ENCODE measurements at places on chromosomes 2 and 18.

GRCh38 chr18:58049000-58049688 is 5.1 kb downstream of the NEDD4L start:
- DNase-seq: no peak

GRCh38 chr2:28593160-28593755 is 97.4 kb downstream of the PLB1 start:
- no peak for DNase-seq

GRCh38 chr2:186503827-186504606 is 18.0 kb downstream of the ZC3H15 start:
- DNase-seq: no peak

- no peak for DNase-seq
Observed at GRCh38 chr2:96520697-96521096, 15.5 kb upstream of the NEURL3 start.

DNA sequence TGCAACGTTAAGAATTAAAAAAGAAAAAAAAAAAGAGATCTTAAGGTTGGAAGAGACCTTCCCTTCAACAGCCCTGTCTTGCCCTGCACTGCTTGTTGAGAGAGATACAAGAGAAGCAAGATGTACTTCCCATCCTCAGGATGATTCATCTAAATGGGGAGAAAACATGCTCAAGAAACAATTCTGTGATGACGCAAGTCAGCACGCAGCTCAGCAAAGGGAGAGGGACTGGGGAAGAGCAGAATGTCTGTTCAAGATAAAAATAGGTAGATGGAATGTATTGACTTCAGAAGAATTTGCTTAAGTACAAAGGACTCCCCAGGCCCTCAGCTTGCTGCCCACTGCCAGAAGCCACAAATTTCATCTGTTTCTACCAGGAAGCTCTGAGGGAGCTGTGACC is 198.2 kb upstream of the SPRED2 start:
- no peak for DNase-seq

DNA sequence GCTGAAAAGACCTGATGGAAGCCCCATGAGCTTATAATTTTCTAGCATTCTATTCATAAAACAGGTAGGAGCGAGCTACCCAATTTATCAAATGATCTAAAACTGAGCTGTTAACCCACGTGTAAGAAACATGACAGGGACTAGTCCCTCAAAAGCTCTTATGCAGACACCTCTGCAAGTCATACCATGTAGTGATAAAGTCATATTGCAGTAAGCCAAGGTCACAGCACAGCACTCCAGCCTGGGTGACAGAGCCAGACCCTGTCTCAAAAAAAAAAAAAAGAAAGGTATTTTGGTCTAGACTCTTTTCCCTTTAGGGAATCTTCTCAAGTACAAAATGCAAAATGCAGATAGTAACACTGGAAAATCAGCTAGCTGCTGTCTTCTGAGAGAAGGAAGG is 58.9 kb upstream of the ARL5A start:
- DNase-seq: no peak

DNA sequence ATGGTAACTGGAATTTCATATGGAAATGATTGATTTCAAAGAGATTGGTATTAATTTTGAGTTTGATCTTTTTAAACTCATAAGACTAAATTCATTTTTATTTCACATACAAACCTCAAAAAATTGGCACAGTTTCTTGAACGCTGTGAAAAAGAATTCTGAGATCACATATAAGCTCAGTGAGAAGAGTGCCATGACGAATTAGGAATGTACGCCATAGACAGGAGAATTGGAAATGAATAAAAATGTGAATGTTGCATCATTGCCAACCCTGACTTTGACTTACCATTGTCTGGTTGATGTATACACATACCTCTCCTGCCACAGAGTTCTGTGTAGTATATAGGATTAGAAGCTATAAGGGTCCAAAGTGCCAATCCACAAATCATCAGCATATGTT is 290.4 kb upstream of the ZC3H15 start:
- no peak for DNase-seq

DNA sequence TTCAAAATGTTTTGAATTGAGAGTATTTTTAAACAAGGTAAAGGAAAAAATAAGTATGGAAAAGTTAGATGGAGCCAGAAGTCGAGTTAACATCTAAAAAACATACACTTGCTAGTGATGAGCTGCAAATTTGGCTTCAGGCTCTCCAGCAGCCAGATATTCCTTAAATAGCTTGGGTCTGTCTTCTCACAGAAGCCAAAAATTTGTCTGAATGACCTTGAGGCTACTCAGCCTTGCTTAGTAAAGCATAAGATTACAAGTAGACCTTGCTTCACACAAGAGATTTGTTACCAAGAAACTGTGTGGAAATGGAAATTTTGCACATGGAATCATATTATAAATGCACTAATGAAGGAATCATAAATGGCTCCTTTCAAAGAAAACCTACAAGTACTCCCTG is 40.8 kb upstream of the GRB14 start:
- DNase-seq: no peak

DNA sequence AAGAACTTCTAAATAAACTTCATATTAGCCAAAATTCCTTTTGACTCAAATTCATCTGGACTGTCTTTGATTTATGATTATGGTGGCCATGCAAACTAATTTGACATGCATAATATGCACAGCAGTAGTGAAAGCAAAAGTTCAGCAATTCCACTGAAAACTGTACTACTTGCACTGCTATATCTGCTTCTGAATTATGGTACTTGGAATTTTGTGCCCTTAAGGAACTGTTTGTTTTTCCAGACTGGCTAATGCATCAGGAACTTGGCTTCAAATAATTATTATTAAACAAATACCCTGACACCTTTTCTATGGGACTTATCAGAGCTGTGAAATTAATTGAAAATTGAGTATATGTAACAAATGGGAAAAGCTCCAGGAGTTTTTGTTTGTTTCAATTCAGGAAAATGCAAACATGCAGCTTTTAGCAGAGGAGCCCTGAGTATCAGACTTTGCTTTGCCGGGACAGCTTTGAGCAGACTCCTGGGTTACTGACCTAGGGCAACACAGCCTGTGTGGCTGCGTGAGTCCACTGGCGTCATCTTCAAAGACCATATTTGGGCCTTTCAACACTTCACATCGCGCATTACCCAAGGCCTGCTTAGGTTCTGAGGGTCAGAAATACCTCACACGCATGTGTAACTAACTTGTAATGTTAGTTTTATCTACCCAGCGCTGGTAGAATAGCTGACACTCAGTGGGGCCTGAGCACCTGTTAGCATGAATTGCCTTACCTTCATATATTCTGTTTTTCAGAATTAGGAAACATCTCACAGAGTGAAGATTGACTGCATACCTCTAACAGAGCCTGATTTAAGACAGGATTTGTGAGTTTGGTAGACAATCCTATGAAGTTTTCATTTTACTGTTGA is 35.4 kb downstream of the CFAP221 start:
- no peak for DNase-seq

DNA sequence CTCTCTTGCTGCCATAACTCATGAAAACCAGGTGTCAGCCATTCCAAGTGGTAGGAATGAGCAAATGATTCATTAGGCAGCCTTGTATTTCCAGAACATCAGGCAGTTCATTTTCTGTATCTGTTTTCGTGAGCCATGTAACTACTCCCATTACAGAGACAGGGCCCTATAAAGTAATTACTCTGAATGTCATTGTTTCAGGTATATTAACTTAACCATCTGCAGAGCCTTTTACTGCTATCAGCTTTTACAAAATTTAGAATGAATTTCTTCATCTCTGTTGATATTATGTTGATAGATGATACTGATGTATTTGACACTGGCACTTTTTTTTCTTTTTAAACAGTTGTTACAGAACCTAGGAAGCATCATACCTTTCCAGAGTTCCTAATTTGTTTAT is 69.9 kb downstream of the MGAT5 start:
- no peak for DNase-seq

DNA sequence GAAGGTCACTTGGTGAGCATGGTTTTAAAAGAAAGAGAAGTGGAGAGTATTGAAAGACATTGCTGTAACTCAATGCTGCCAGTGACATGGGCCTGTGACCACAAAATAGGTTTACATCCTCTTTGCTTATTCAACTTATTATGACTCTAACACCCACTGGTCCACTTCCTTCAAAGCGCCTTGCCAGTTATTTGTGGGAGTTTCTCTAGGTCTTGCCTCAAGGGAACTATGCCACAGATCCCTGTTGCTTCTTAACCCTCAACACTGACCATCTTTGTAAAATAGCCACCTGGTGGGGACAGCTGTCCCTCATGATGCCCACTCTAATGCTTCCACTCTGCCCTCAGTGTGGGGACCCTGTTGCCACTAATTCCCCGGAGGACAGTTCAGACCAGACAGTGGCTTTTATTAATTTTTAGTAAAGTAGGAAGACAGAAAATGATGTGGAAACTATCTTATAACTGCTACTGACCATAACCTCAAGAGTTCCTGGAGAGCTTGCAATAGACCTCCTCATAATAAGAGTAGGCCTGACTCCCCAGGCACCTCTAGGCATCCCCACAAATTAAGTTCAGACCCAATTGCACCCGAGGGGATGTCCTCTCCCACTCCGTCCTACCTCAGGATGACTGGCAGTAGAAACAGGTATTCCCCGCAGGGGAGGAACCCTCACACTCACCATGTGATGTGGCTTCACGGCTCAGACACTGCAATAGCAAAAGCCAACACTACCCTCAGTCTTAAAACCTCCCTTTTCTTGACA is 31.3 kb upstream of the SLC25A52 start:
- DNase-seq: no peak

- DNase-seq: no peak
Observed at GRCh38 chr18:76568731-76569130, 73.7 kb upstream of the ZNF516 start.

DNA sequence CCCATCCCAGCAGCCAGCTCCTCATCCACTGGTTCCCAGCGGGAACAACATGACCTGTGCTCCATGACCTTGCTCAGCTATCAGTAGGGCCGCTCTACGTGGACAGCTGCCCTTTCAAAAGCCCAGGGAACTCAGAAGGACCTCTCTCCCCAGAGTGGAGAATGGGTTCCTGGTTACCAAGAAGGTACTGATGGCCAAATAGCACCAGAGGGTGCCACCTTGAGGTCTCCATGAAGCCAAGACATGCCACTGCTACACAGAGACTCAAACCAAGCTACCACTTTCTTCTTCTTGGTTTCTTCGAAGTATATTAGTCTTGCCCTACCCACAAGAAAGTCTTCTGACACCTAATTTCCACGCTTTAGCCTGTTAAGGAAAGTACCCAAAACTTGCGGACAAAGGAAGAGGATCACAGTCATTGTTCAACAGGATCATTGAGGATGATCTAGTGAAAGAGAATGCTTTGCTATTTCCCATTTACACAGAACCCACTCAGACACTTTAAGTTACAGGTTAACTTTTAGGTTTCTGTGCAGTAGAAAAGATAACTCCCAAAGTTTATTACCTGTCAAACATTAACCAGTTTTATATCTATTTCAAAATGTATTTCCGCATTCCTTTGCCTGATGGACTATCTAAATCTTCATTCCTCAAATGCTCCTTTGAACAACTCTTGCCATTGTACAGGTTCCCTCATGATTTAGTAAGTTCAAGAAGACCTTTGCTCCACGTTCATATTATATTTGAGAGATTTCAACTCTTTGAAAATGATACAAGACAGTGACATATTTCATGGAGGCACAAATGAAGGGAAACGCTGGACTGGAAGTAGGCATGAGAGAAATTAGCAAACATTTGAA is 102.2 kb downstream of the ALPK2 start:
- DNase-seq: no peak

DNA sequence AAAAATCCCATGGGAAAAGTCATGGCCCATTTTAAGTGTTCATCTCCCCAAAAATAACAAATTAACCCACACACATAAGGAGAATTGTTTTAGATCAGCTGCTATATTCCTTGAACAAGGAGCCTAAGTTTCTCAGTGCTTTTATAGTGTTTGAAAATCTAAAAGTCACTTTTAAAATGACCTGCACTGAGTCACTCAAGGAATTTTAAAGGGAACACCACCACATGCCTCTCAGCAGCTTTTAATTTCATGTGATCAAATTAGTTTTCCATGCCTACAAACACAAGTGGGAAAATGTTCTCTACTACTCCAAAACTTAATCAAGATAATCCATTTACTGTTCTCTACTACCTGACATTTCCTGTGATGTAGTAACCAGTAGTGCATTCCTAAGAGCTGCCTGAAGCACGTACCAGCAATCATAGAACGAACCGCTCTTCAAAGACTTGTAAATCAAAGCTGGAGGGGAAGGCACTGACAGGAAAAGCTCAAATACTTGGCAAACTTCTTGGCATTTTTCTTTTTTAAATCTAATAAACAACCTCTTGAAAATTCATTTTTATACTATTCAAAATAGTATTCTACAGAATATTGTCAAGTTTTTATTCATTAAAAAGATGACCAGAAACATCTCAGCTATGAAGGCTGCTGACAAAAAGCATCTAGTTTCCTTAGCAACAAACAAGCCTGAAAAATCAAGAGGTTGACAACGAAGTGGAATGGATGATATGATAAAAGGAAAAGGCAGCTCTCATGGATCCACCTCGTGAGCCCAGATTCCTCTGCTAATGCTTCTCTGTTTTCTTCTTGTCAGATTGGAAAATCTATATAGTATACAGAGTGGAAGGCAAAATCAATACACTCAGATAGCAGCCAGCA is 37.2 kb downstream of the LRPPRC start:
- DNase-seq: no peak

GRCh38 chr2:48714245-48714644 is 41.3 kb downstream of the LHCGR start:
- DNase-seq: no peak

DNA sequence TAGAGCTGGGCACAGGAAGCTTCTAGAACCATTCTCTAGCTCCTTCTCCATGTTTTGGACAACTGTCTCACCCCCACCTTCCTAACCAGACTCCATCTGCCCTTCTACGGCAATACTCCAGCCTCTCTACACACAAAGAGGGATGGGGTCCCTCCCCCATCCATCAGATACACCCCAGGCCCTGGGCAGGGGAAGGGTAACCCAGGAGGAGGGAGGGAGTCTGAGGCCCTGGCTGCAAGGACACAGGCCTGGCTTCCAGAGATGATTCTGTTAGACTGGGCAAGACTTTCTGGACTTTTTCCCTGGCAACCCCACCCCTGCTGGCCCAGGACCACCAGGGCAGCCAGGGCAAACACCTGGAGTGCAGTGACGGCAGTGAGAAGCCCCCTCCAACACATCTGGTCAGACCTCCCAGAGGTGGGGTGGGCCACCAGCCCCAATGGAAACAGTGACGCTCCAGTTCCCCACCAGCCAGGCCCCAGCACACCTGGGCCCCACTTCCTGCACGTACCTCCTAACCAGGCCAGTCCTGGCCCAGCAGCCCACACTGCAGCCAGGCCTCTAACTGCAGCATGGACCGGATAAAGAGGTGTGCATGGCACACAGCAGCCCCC is 6.5 kb downstream of the CYP26B1 start:
- no peak for DNase-seq

DNA sequence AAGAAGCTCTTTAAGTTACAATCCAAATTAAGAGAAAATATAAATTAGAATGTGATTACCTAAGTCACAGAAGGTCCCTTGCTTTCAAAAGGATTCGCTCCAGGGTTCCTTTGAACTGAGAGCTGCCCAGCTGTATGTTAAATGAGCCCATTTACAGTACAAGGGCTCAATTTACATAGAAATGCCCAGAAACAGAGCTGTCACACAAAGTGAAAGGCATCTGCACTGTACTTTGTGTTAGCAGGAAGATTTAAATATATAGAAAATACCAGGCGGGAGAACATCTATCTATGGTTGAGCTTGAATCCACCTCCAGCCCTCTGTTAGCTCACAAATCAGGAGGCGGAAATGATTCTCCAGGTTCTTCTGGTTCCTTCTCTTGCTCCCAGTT is 272.9 kb downstream of the PAX3 start:
- DNase-seq: no peak

- DNase-seq: no peak
Observed at GRCh38 chr18:35455926-35456763, 41.6 kb downstream of the INO80C start.

- no peak for DNase-seq
Observed at GRCh38 chr2:48279344-48280090, 250.4 kb upstream of the STON1 start.
